ENCODE measurements at places on chromosomes 11 and 22. TPM values are rescaled to one million over a fixed set of nuclear protein-coding genes. Genes with fewer than 3 reads are reported as not detected.

- no peak for DNase-seq
Observed at GRCh38 chr11:9969068-9969467, 305.2 kb downstream of the SWAP70 start.

- no peak for DNase-seq
Observed at GRCh38 chr11:132205496-132205895, 835.1 kb downstream of the NTM start.

- DNase-seq, result no peak
Observed at GRCh38 chr11:94895451-94895850, 77.9 kb downstream of the CWC15 start.

GRCh38 chr11:47270331-47271271 lies 668 bp downstream of the MADD start:
- DNase-seq, result peak; percentile 60

DNA sequence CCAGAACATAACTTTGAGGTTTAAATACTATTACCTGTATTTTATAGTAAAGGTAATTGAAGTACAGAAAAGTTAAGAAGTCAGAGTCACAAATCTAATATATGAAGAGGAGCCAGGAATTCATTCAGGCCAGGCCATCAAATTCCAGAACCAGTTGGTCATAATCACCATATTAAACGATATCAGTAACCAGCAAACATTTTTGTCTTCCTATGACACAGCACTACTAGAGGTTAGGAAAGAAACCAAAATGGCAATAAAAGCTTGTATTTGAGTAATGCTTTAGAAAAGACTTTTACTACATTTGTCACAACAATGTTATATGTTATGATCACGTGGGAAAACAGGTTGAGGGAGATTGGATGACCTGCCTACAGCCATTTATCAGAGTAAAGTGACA lies 62.2 kb downstream of the DKK3 start:
- DNase-seq, result no peak

Gene SIK2
- 6.2 TPM for total RNA-seq

Gene ASRGL1
- 7.7 TPM for total RNA-seq

Gene GLYATL1B
- total RNA-seq, result not detected

Gene TMEM191C
- total RNA-seq, result 0.78 TPM

Gene RAB3IL1
- total RNA-seq, result 0.10 TPM
